ENCODE measurements at places on chromosomes 12 and 14.

DNA sequence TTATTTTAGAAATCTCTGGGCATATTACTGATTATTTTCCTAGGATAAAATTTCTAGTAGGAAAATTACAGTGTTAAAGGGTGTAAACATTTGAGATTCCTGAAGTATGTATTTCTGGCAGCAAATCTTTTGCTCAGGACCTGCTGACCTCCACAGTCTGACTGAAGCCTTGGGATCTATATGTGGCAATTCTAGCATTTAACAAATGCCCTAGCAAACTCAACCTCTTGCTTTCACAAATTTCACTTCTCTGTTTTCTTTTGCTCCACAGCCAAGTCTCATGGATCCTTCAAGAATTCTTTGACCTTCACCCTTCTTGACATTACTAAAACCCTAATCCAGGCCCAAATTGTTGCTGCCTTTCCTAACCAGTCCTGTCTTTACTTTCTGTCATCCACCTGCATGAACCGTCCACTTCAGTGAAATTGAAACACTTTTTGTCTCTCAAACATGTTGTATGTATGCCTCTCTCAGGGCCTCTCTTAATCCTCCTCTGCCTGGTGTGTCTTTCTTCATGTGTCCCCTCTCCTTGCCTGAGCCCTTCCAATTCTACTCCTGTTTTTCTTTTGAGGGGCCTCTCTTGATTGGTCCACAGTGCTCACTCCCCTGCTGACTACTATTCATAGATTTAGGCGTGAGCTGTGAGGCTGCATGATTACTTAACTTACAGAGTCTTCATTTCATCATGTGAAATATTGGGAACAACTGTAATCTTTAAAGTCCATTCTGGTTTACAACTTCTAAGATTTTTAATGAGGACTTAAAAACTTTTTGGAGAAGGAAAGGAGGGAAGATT lies 5.1 kb upstream of the DYRK4 start:
- DNase-seq, result no peak

GRCh38 chr14:64326502-64326901 lies 32.3 kb upstream of the ESR2 start:
- DNase-seq, result no peak

- no peak for DNase-seq
These were observed 121.3 kb upstream of the IGF1 start for GRCh38 chr12:102601621-102602020.

- no peak for DNase-seq
These were observed 455.8 kb downstream of the PCNX1 start for GRCh38 chr14:71362920-71363584.

GRCh38 chr12:121240484-121241101 lies 30.7 kb downstream of the P2RX4 start:
- peak; percentile 93 for DNase-seq

DNA sequence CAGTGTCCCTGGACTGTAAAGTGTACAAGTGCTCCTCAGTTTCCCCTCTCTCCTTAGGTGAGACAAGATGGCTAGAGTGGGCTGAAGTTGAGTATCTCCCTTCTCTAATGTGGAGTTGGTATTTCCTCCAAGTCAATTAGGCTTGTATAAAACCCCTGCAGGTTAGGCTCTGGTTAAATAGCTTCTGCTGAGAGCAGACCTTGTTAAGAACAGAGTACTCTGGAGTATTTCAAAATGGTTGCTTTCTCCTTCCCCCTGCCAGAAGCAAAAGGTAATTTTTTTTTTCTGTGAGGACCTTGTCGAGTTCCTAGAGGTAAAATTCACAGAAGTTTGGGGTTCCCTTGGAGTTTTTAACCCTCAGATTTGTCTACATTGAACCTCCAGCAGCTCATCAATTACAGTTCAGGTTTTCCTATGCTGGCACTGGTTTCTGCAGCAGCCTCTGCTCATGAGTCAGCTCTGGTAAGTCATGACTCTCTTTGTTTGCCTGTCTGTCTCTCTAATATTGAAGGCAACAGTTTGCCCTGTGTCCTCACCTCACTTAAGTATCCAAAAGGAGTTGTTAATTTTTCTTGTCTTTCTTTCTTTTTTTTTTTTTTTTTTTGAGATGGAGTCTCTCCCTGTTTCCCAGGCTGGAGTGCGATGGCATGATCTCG lies 27.8 kb upstream of the GLIPR1 start:
- DNase-seq, result no peak

DNA sequence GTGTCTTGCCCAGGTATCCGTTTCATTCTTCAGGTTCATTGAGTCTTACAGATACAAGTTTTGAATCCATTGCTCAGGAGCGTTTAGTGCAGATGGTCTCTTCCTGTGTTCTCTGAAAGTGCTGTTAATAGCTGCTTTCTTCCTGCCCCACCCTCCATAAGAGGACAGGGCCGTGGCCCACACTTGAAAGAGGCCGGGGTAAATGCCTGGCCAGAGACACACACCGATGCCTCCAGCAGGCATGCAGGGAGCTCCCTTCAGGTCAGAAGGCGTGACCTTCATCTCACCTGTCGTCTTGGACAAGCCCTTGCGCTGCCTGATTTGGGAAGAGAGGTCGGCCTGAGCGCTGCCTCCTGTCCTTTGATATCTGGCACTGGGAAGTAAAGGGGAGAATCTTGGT lies 11.6 kb downstream of the PRKAB1 start:
- DNase-seq, result no peak

DNA sequence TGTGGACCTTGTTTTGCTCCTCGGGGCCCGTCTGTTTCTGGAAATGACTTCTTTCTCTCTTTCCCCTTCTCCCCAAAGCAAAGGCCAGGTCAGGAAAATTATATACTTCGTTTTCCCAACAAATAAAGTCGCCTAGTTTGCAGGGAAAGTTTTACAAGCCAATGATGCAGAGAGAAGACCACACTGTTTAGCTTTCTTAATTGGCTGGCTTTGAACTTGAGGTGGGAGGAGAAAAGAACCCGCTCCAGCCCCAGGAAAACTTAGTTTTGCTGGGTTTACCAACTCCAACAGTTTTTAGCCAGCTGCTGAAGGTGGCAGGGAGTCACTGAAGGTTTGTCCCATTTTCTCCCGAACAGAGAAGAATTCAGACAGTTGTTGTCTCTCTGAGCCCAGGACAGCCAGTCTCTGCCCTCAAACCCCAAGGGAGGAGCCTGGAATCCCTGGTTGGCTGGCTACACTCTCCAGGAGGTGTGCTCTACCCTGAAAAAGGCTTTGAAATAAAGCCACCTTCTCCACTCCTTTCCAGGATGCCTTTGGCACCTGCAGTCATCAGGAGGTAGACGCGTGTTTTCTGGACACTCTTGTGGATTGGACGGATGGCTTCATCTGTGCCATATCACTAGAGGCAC lies 24.8 kb downstream of the BCL11B start:
- no peak for DNase-seq

DNA sequence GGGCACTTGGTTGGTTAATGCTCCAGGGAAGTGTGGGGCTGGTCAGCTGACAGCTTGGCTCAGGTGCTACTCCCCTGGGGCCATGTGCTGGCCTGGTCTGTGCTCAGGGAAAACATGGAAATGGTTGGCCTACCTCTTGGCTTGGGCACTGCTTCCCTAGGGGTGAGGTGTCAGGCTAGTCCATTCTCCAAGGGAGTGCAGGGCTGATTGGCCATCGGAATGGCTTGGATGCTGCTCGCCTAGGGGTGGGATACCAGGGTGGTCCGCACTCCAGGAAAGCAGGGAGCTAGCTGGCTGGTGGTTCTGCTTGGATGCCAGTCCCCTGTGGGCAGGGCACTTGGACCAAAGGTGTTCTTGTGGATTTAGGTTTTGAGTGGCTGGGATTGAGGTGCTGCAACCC lies 245.7 kb downstream of the RAD51B start:
- no peak for DNase-seq

DNA sequence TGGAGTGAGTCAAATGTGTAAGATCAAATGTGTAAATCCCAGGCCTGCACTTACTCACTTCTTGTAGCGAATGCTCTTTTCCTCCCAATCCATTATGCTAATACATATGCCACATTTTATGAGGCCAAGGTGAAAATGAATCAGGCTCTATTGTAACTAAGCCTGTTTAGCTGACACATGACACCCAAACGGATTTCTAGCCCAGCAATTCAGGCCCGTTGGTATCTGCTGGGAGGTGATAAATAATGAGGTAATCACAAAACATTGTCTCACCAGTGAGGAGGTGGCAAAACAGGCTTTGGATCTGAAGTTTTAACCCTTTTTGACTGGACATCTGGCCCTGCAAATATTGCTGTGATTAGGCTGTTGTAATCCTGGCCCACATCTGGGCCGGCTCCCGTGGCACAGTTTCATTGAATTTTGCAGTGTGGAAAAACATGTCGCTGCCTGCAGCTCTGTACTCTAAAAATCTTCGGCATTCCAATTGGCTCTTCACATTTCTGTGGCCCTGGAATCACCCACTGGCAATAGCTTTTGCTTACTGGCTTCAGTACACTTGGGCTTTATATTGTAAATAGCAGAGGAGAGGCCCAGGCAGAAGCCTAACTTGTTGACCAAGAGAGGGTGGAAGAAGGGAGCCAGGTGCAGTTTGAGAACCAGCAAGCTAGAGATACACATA lies 106.1 kb downstream of the PAX9 start:
- no peak for DNase-seq

GRCh38 chr12:100520048-100520769 lies 46.5 kb downstream of the NR1H4 start:
- DNase-seq, result no peak

GRCh38 chr12:44225149-44225510 lies 389.2 kb downstream of the TMEM117 start:
- no peak for DNase-seq

GRCh38 chr14:69214393-69214792 lies 23.1 kb downstream of the EXD2 start:
- no peak for DNase-seq

DNA sequence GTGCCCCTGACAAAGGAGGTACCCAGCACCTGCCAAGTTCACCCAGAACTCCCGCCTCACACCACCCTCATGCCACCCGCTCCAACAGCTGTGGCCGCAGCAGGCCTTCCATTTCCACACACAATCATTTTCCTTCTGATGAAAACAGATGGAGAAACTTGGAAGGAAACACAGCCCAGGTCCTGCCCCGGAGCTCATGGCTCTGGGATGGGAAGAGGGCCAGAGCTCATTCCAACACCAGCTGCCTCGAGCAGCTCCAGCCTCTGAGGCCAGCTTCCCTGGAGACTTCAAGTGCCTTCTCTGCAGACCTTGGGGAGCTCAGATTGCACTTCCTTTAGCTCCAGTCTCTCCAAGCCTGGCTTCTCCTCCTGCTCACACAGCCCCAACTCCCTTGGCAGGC lies 55.1 kb upstream of the CMKLR1 start:
- no peak for DNase-seq

- DNase-seq, result no peak
These were observed 235.7 kb downstream of the CACNA1C start for GRCh38 chr12:2288471-2288870.

- no peak for DNase-seq
These were observed 49.2 kb downstream of the PHETA1 start for GRCh38 chr12:111319600-111320257.

DNA sequence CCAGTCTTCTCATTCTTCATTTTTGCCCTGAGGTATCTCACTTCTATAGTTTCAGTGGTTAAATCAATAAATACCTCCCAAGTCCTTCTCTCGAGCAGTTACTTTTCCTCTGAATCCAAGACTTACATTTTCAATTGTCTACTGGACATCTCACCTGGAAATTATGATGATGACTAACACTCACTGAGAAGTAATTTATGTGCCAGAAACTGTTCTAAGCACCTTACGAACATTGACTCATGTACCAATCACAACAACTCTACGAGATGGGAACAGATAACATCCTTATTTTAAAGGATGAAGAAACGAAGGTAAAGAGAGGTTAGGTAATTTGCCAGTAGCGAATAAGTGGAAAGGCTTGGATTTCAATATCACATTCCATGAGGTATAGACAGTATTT lies 94.1 kb downstream of the EML5 start:
- DNase-seq, result no peak

DNA sequence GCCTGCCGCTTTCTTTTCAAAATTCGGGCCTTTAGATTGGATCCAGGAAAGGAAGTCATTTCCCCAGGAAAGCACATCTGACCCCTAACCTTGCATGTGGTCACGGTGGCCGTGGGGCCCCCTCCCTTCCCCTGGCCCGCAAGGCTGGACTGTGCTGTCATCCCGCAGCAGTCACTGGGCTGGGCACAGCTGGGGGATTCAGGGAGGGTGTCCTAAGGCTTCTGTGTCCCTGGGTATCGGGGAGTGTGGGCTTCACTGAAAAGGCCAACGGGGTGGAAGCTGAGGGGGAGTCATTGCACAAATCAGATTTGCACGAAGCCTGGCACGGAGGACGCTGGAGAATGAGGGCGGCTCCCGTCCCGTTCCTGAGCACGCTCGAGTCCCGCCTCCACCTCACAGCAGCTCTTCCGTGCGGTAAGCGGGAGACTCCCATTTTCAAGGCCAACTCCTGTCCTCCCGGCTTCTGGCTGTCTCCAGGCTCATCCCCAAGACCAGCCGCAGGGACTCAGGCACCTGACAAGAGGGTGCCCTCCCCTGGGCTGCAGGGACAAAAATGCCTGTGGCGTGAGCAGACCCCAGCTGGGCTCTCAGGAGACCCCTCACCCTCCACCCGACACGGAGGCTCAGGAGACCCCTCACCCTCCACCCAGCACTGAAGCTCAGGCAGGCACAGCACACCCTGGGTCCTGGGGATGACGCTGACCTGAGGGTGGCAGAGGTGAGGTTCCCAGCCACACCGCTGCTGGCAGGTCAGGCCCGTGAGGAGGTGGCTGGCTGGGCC lies 9.6 kb downstream of the XRCC3 start:
- no peak for DNase-seq

GRCh38 chr12:58095002-58095401 lies 153.6 kb downstream of the ATP23 start:
- DNase-seq, result no peak

GRCh38 chr14:95659293-95659989 lies 26.8 kb upstream of the TCL1B start:
- no peak for DNase-seq

DNA sequence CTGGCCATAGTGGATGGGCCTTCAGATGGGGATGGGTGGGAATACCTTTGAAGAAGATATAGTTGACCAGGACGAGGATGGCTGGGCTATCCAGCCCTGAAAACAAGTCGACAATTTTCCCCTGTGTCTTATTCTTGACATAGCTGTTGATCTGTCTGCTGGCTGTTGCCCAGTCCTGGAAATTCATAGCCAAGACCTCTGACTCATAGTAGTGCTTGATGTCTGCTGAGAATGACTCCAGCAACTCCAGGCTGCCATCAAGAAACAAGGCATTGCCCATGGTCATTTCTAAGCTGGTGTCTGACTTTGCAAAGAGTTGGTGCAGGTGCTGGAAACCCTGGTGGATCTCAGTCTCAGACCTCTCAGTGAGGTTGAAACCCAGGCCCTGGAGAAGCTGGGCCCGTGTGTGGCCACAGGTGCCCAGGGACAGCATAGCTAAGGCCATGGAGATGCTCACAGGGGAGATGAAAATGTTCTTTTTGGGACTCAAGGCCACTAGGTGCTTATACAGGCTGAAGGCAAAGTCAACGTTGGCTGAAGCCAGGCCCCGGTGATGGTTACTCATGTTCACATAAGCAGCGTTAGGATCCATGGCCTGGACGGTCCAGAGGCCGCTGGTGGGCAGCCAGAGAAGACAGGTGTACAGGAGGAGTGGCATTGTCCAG lies 9.0 kb downstream of the SERPINA6 start:
- no peak for DNase-seq
